Peyer's patch (tissue), 4 donors: ENCODE measurements at places on chromosomes 13 and 19. TPM values are rescaled to one million over a fixed set of nuclear protein-coding genes. Genes with fewer than 3 reads are reported as not detected.
A peak's percentile ranks its signal among the peaks of the same experiment; 100 is the strongest.

- no peaks in the 10 kb centered on the region for H3K36me3 ChIP-seq
- H3K4me1 ChIP-seq: no peaks in the 10 kb centered on the region
- H3K4me3 ChIP-seq: no peak overlapping the region
- no peaks in the 10 kb centered on the region for H3K27me3 ChIP-seq
These were observed 10.4 kb upstream of the TYK2 start for GRCh38 chr19:10390652-10391286.

GRCh38 chr19:4586245-4586644 lies 26.8 kb upstream of the SEMA6B start:
- H3K27me3 ChIP-seq: no peaks in the 10 kb centered on the region
- H3K4me1 ChIP-seq: peaks cover 7% of the 10 kb centered on the region
- H3K27ac ChIP-seq: no peak overlapping the region
- DNase-seq: no peak
- no peaks in the 10 kb centered on the region for H3K36me3 ChIP-seq

ZNF568 gene
- total RNA-seq: 2.8 TPM

- H3K36me3 ChIP-seq: no peaks in the 10 kb centered on the region
- H3K27me3 ChIP-seq: no peaks in the 10 kb centered on the region
- H3K27ac ChIP-seq: no peak overlapping the region
- H3K4me3 ChIP-seq: no peak overlapping the region
- DNase-seq: no peak
- H3K4me1 ChIP-seq: no peaks in the 10 kb centered on the region
These were observed 886.7 kb upstream of the PCDH20 start for GRCh38 chr13:62302341-62302740.

- peak; percentile 91 for DNase-seq
- H3K4me1 ChIP-seq: no peaks in the 10 kb centered on the region
- no peak within 1 kb of the TSS for H3K27ac ChIP-seq
- H3K27me3 ChIP-seq: no peaks in the 10 kb centered on the region
These were observed at the start of gene ARL11 for GRCh38 chr13:49627831-49628652. Gene ARL11, plus strand, starts transcription at chr13:49628507. Its CDS starts 1,941 bp downstream, at chr13:49630448.

- no peaks in the 10 kb centered on the region for H3K4me1 ChIP-seq
- DNase-seq: no peak
- no peak overlapping the region for H3K4me3 ChIP-seq
- no peaks in the 10 kb centered on the region for H3K27me3 ChIP-seq
- H3K27ac ChIP-seq: no peak overlapping the region
- H3K36me3 ChIP-seq: peaks cover 3% of the 10 kb centered on the region
These were observed 7.8 kb downstream of the PROZ start for GRCh38 chr13:113166266-113166665.
